Smooth muscle cell of the coronary artery (primary cell): ENCODE measurements at places on chromosomes 4 and X. TPM values are rescaled to one million over a fixed set of nuclear protein-coding genes. Genes with fewer than 3 reads are reported as not detected.

Gene UGT2B15
- not detected in 2 replicates for total RNA-seq

Gene CHIC1
- total RNA-seq = 5.1 and 17.2 TPM in 2 replicates

Gene S100G
- not detected in 2 replicates for total RNA-seq

Gene KIAA1210
- total RNA-seq = not detected in 2 replicates

Gene MTHFD2L
- 10.1 and 10.6 TPM in 2 replicates for total RNA-seq

Gene CXCL10
- total RNA-seq = not detected in 2 replicates

Gene PNMA6F
- not detected in 2 replicates for total RNA-seq

Gene FAT1
- total RNA-seq = 167 and 434 TPM in 2 replicates

Gene FGFBP1
- total RNA-seq = not detected in 2 replicates

Gene NPY2R
- total RNA-seq = under 0.01 TPM in 1 of 2 replicates, not detected in the other

Gene MCTS1
- 17.7 and 35.0 TPM in 2 replicates for total RNA-seq

Gene GAB1
- total RNA-seq = 6.3 and 6.5 TPM in 2 replicates
